ENCODE measurements at places on chromosomes 5 and 9. TPM values are rescaled to one million over a fixed set of nuclear protein-coding genes. Genes with fewer than 3 reads are reported as not detected.

DNA sequence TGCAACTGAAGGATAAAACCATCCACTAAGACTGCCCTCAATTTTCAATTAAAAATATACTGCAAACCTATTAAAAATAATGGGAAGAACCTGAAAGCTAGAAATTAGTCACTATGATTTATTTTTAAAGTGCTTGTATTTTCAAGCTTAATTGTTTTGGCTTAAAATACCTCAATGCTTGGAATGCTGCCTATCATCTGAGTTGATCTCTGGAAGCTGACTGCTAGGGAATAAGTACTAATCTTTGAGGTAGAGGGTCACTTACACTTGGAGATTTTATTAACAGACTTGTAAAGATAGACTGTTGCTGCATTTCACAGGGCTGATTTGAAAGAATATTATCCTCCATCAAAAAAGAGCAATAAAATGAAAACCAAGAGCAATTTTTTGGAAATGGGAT, 6.2 kb downstream of the PCSK1 start:
- DNase-seq = no peak

Gene RNF180
- 4.4 TPM for total RNA-seq

DNA sequence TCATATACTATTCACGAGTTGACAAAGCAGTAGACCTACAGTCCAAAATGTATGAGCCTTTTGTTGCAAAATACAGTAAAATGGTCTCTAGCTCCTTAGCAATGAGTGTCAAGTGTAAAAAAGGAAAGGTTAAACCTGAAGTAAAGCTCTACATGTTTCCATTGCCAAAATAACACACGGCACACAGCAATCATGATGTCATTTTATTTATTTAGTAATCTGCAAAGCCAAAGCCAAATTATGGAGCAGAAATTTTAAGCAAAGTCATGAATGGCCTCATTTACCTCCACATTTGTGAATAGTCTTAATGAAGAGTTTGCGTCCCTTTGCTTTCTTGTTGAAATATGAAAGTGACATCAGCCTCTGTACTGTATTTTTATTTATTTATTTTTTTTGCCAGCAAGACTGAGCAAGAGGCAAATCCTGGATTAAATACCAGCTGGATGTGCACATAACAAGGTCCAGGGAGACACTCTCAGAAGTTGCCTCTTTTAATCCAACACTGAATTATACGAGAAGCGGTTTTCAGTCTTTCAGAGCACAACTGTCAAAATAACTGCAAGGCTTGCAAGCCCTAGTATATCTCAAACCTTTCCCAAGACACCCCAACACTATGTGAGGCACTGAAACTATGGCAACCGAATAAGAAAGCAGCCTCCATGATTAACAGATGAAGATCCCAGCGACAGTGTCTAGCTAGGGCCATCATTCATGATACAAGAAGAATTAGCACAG, 9.7 kb downstream of the SEMA6A start:
- DNase-seq = no peak

Gene FIBCD1
- not detected for total RNA-seq

Gene SEMA6A
- 7.9 TPM for total RNA-seq

DNA sequence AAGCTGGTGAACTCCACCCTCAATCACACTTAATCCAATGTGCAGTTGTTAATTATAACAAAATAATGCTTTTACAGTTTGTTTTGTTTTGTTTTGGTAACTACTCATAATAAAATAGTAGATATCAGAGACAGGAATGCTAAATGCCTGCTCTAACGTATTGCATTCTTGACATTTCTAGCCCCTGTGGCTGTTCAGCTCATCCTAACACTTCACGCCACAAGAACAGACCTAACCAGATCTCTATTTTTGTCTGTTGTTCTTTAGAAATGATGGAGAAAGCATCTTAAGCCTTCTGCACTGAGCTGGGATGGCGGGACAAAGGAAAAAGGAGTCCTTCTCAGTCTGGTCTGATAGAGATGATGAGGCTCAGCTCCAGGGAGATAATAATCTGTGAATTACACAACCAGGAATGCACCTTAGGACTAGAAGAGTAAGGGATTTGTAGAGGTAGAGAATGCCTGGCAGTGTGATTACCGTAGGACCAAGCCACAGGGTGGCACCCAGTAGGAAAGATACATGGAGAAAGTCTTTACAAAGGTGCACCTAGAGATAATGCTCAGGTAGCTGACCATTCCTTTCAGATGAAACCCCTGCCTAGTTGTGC, 628.8 kb downstream of the PDE4D start:
- no peak for DNase-seq

Gene SH3PXD2B
- 3.8 TPM for total RNA-seq

- no peak for DNase-seq
These were observed 3.5 kb downstream of the PAX5 start for GRCh38 chr9:37030611-37030939.

DNA sequence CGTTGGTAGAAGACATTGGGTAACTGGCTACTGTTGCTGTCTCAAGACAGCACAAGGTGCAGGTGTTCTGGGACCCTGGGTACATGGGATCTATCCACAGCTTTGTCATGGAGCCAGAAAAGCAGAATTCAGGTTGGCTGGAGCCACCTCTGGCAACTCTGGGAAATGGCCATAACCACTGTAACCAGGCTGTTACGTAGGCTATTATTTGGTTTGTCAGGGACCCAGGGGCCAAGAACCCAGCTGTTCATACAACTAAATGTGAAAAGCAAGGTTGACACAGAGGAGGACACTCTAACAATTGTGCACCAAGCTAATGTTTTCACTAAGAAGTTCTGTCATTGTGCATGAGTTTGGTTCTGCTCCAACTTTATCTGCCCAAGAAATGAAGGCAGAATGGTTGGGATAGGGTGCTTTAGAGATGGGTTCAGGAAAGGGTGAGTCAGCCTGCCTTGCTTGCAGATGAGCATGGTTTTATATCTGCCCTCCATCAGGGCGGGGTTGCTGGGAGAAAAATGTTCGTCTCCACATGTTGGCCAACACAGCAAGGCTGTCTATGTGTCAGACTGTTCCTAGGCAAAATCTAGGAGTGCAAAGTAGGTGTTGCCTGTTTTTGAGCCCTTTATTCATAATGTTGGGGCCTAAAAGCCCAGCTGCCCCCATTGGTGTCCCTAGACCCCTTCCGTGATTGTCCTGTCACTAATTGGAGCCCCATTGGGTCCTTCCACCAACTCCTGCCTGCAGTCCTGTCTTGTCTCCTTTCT, 131.3 kb upstream of the DAP start:
- DNase-seq = no peak

DNA sequence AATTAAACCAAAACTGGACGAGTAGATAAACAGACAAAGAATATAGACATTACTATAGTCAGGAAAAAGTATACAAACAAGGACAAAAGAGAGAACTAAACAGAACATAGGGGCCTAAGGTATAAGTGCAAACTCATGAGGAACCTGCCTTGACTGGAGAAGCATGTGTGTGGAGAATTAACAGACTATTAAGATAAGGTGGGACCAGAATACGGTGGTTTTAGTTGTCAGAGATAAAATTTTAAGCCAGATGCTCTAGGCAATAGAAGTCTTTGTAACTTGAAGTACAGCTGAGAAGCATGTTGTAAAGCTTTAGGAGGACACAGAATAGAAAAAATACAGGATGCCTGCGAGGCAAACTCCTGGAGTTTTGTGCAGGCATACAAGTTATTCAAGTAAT, 707.1 kb downstream of the PTPRD start:
- no peak for DNase-seq

DNA sequence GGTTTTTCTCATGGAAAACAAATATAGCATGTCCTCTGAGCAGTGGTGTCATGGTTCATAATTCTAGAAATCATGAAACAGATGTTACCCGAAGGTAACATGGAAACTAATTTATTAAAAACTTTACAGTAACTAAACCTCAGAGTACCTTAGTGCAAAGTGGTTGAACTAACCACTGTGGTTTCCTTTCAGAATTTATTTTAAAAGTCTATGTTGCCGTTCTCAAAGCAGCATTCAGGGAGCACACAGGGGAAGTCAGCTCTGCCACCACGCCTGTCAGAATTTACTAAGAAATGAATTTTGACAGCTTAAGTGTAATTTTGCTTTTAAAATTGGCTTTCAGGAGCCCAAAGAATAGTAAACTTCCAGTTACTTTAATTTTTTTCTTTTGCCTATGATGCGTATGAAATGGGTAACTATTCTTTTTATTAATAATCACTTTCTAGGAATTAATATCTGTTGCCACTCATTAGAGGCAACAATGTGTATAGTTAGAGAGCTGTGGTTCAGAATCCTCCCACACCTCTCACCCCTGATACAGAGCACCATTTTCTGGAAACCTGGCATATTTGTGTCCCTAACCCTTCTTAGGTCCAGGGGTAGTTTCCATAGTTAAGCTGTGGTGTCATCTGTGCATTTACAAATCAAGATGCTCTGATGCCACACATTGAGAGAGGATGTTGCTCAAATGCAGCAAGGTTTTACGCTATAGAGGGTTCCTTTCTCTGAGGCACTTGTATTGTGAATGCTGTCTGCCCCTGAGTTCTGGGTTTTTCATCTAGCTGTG, 202.6 kb downstream of the ZSWIM6 start:
- DNase-seq = no peak

DNA sequence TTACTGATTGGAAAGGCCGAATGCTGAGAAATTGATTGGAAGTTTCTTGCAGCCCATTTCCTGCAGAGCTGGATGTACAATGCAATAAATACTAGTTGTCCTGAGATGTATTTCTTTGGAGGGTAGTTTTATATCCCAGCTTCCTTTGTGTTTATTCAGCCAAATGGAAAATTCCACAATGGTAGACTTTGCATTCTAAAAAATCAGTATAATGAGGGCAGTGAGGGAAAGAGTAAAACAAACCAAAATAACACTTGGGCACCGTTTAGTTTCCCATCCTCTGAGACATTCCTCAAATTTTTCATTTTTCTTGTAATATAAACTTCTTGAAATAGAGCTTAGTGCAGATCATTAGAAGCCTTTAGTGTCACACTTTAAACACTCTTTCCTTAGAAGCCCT, 379.4 kb downstream of the EBF1 start:
- DNase-seq = no peak

DNA sequence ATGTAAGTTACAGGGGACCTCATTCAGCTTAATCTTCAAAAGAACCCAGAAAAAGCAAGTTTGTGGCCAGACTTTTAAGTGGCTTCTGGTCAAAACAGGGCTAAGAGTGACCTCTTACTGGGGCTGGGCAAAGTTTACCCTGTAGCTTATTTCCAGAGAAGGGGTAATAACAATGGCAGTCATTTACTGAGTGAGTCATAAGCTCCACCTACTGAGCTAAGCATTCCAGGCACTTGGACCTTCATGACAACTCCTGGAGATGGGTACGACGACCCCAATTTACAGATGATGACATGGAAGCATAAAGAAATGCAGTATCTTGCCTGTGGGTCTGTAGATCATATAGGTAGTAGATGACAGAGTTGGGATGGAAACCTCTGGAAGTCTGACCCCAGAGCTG, 4.7 kb upstream of the GPR151 start:
- DNase-seq = no peak

DNA sequence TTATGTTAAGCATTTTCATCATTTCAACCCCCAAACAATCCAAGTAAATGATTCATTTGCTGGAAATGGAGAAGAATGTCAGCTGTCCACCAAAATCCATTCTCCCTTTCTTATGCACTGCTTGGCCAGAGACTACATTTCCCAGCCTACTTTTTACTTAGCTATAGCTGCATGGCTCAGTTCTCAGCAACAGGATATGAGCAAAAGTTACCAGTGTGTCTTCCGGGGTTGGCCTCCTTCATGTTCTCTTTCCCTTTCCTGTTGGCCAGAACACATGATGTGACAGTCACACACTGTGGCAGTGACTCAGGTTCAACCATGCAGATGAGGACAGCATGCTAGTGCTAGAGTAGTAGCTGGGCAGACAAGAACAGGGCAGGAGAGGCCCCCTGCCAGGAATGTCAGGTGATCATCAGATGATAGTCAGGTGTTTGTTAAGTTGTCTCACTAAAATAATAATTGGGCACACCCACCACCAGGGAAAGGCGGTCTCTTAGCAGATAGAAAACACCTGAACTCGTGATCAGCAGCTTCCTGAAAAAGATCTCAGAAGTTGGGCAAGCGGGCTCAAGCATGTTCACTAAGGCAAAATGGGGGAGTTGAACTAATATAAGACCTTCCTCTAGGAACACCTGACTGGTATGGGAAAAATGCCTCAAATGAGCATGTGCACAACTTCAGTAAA, 12.2 kb downstream of the GPR150 start:
- no peak for DNase-seq

DNA sequence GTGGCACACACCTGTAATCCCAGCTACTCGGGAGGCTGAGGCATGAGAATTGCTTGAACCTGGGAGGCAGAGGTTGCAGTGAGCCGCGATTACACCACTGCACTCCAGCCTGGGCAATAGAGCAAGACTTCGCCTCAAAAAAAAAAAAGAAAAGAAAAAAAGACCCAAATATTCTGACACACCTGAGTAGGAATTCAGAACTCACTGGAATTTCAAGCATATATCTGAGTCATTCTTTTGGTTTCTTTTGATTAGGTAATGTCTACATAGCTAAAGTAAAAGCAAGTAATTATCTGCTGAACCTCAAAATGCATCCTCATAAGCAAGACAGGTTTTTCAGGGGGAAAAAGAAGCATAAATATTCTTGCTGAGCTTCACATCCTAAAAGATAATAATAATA, 35.9 kb downstream of the ANKRD31 start:
- DNase-seq = no peak

DNA sequence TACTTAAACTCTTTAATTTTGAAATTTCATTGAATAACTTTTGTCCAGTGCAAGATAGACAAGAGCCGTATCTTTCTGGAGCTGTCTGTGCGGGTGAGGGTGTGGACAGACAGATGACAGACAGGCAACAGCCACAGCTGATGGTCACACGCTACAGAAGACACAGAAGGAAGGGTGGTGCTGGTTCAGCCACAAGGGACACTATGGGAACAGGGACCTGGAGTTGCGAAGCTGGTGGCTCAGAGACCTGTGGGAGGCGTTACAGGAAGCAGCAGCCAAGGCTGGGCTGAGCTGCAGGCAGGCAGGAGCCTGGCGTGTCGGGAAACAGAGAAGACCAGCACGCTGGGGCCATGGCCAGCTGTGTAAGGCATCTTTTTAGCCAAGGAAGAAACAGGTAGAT, 104.4 kb downstream of the WNK2 start:
- no peak for DNase-seq

DNA sequence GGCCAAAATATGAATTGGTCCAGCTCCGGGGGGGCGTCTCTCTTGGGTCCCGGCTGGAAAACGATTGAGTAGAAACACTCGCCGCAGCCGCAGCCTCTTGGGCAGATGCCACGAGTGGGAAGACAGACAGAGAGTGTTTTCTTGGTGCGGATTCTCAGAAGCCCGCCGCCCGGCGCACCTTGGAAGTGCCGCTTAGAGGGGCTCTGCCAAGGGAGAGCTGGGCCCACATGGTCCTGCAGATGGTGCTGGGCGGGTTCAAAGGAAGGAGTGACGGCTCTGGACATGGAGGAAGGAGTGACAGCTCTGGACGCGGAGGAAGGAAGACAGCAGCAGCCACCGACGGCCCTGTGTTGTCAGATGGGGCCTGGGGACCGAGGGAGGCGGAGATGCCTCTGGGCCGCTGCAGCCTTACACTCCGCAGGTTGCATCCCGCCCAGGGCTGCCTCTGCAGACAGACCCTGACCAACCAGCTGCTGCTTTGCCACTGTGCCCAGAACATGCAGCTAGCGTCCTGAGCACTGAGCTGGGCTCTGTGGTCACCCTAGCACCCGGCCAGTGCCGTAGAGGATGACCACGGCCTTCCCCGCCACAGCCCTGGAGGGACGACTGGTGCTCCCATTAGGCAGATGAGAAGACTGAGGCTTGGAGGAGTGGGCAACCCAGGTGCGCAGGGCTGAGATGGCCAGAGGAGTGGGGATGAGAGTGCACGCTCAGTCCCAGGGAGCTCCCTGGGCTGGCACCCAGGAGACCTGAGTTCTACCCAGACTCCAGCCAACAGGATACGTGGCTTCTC, 20.8 kb upstream of the QRFP start:
- no peak for DNase-seq

All from left lobe of liver (tissue), 2 donors.